ENCODE measurements at places on chromosomes 16 and 17. TPM values are rescaled to one million over a fixed set of nuclear protein-coding genes. Genes with fewer than 3 reads are reported as not detected.

Gene PAQR4
- total RNA-seq: 2.7 TPM

Gene SOX8
- total RNA-seq: 0.18 TPM

Gene RASL10B
- 0.31 TPM for total RNA-seq

Gene BAHCC1
- 0.13 TPM for total RNA-seq

Gene FAM20A
- total RNA-seq: not detected

Gene KRTAP2-2
- not detected for total RNA-seq

All from activated B cell treated with CpG ODN at 0.5 μM for 24 hours (primary cell).